ENCODE measurements at places on chromosomes 6 and 20.

DNA sequence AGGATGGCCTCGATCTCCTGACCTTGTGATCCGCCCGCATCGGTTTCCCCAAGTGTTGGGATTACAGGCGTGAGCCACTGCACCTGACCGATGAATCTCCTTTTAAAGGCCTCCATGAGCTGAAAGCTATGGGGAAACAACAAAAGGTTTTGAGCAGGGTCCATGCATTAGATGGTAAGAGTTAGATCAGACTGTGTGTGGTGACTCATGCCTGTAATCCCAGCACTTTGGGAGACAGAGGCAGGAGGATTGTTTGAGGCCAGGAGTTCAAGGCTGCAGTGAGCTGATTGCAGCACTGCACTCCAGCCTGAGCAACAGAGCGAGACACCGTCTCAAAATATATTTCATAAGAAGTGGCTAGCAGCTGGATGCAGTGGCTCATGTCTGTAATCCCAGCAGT lies 41.0 kb upstream of the BCLAF1 start:
- DNase-seq = no peak

DNA sequence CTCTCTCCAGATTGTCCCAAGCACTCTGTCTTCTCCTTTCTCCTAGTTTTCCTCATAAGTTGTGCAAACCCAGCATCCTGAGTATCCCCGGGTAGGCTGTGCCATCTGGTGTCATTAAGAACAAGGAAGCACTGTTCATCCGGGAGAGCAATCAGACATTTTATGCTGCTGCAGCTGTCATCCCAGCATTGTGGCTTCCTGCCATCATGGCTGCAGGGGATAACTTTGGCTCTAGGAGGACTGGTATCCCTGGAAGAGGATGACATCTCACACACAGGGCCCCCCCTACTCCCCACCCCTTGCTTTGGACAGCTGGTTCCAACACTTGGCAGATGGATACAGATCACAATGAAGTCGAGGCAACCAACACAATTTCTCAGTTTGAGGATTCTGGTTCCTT lies 1195.1 kb upstream of the MAP3K7 start:
- DNase-seq = peak; percentile 88

DNA sequence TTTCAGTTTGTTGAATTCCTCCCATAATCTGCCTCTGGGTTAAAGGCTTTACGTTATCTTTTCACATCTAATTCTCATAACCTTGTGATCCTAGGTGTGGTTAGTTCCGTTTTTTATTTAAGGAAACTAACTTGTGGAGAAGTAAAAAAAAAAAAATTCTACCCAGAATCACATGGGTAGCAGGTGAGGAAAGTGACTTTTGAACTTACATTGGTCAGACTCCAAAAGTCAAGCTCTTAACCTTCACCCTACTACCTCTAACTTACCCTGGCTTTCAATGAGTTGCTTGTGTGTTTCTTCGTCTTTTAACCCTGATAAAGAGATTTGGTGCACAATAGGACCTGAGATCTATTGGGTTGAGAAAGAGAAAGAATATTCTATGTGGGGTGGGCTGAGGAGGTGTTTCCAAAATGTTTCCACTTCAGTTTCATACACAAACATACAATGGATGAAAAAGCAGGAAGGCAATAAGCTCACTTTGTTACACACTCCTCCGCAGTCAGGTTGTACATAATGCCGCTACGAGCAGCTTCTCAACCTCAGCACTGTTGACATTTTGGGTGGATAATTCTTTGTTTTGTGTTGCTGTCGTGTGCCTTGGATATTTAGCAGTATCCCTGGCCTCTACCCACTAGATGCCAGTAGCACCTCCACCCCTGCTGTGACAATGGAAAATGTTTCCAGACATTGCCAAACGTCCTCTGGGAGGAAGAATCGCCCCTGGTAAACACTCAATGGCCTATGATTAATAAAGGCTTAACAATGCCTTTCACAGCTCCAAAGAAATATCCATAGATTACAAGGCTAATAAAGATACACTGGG lies 193.0 kb upstream of the ZNF217 start:
- no peak for DNase-seq

DNA sequence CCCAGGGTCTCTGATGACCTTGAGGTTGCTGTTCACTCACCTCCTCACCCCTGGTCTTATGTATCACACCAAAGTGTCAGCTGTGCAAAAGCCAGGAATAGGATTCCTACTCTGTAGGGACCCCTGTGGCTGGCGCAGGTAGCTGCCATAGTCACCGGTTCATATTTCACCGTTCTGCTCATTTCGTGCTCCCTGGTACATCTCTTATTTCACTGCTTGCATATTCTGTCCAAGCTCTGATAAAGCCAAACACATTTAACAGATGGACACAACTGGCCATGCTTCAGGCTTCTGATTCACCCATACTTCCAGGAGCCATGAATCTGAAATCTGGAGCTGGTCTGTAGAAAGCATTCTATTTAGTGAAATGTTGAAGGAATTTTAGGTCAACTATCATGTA lies 20.5 kb downstream of the SLC22A3 start:
- no peak for DNase-seq

DNA sequence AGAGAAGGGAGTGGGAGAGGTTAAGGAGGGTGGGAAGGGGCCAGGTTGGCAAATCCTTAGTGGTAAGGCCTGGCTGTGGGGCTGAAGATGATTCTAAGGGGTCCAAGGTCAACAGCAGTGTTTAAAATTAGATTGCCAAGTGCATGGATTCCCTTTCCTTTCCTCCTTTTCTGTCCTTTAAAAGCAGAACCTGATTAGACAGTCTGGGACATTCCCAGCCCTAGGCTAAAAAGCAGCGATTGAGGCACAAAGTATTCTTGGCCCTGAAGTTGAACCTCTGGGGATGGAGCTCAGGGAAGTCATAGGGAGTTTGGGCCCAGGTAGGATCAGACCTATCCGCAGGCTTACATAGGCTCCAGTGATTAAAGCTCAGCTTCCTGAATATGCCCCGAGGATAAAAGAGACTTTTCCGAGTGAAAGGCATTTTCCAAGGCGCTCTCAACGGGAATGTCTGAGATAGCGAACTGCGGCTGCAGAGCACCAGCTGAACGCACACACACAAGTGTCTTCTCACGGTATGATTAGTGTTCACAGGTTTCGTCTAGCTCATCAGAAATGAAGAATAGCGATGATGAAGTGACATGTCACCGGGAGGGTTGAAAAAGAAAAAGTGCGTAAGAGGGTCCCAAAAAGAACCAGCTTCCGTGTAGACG lies 787 bp upstream of the CARMIL1 start:
- no peak for DNase-seq

GRCh38 chr6:90040931-90041330 lies 146.7 kb downstream of the GJA10 start:
- no peak for DNase-seq

- DNase-seq = peak; percentile 19
Observed at GRCh38 chr6:34021554-34022190, 124.2 kb downstream of the GRM4 start.

GRCh38 chr6:170442596-170442995 lies 110.5 kb downstream of the PSMB1 start:
- DNase-seq = no peak

DNA sequence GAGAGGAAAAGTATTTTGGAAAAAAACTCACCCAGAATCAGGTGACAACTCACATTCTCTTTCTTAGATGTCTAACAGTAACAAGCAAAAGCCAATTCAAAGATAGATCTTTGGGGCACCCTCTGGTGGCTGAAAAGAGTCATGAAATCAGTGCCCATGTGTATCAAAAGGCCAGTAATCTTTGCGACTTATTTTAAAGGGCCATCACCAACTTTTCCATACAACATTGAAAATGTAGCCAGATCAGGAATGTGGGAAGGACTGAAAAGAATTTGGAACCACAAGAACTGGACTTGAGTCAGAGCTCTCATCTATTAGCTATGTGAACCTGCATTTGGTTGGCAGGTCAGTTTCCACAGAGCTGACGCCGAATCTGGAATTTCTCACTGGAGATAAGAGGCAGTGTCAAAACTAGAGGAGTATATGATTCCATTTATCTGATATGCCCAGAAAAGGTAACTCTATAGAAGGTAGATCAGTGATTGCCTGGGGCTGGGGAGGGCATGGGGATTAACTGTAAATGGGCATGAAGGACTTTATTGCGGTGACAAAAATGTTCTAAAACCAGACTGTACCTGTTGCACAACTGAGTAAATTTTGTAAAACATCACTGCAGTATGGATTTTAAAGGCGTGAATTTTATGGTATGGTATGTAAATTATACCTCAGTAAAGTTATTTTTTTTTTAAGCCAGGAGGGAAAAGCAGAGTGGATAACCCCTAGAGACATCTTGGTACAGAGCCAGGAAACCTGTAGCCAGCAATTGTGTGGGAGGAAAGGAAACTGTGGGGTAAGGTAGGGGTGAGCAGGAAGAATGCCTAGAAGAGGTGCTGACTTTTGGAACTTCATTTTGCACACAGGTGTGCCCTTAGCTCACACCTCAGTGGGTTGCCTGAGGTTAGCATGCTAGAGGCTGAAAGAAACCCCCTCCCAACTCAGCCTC lies 117.1 kb upstream of the ASF1A start:
- peak; percentile 15 for DNase-seq

- DNase-seq = no peak
Observed at GRCh38 chr20:25204550-25205276, 9.2 kb downstream of the ENTPD6 start.

- DNase-seq = no peak
Observed at GRCh38 chr20:49704932-49705336, 8.7 kb downstream of the B4GALT5 start.

GRCh38 chr20:45095805-45096238 lies 5.1 kb downstream of the KCNS1 start:
- peak; percentile 16 for DNase-seq

DNA sequence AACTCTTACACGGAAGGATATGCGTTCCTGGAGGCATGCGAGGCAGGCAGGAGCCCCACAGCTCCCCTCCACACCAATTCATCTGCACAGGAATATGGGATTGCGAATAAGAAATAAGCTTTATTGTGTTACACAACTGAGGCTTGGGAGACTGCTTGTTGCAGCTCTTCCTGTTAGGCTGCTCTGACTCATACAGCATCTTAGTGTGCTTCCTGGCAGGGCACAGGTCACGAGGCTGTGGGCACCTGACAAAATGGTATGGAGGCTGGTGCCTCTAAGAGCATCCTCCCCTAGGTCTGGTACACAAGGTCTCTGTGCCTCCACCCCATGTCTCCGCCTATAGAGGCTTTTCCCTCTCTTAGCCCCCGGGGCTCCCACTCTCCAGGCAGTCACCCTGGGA lies 6.8 kb downstream of the SLC22A3 start:
- DNase-seq = no peak

- no peak for DNase-seq
Observed at GRCh38 chr20:40508821-40509220, 180.2 kb downstream of the MAFB start.

DNA sequence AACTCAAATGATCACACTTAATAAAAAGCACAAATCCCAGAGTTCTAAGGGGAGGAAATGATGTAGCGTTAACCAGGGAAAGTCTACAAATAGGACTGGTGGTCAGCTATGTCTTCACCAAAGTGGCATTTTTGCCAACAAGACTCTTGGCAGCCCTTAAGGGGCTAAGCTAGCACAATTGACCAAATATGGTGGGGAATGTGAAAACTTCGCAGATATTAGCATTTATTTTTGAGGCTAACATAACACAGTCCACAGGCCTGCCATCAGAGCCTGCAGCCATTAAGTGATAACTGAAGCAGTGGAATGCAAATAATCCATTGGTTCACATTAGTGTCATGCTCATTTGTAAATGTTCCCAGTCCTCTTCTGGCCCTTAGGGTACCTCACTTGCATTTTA lies 274.6 kb downstream of the FOXC1 start:
- DNase-seq = no peak

DNA sequence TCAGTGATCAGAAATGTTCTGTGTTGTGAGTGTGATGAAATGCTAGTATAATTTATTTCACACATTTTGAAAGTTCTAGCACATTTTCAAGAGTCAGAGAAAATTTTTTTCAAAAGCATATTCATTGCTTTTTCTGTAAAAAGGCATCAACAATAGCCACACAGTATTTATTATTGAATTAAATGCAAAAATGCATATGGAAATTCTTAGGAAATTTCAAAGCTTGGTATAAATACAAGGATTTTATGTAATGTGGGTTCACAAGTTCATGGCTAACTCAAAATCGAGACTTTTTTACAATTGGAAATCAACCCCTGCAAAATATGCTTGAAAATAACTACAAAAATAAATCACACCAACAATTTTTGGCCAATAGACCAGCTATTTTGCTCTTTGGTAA lies 302.0 kb upstream of the ECI2 start:
- DNase-seq = no peak

DNA sequence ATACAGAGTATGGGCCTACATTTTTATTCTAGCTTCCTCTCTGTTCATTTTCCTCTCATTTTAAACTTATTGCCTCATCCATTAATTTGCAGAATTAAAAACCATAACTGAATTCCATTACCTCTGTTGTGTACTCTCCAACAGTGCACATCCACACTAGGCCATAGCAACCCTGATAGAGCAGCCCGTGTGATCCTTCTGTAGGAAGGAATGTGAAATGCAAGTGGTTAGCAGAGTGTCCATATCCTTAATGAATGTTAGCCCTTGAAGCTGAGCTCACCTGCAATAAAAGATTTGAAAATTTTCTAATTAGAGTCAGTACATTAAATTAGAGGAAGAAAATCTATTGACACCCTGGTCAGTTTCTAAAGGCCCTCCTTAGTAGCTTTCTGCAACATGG lies 6.5 kb upstream of the GRIK2 start:
- no peak for DNase-seq

GRCh38 chr20:36573798-36574365 lies 485 bp downstream of the TGIF2 start:
- peak; percentile 12 for DNase-seq

- no peak for DNase-seq
Observed at GRCh38 chr20:10719740-10720385, 46.1 kb upstream of the JAG1 start.

- DNase-seq = no peak
Observed at GRCh38 chr6:122839472-122839871, 50.4 kb downstream of the SMPDL3A start.

- no peak for DNase-seq
Observed at GRCh38 chr20:32206760-32207625, 550 bp downstream of the PLAGL2 start.

GRCh38 chr6:11628562-11628961 lies 91.0 kb downstream of the TMEM170B start:
- DNase-seq = no peak

- DNase-seq = no peak
Observed at GRCh38 chr6:11143394-11144371, 32.2 kb upstream of the ERVFRD-1 start.

- no peak for DNase-seq
Observed at GRCh38 chr6:152993847-152994246, 8.7 kb downstream of the MTRF1L start.

DNA sequence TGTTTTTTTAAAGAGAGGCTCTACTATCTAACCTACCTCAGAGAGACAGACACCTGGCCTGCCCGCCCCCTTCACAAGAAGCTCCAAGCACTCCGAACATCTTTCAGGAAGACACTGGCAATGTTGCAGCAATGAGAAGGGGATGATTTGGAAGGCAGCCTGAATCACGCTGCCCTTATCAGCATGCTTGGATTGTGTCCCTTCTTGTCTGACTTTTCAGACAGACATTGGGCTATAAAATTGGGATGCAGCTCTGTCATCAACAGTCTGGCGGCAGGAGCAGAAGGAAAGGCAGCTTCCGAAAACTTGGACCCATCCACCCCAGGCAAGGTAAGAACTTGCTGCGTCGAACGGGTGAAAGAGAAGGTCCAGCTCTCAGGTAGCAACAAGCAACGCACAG lies 56.0 kb downstream of the CDK5RAP1 start:
- no peak for DNase-seq
